Immature natural killer cell (primary cell): ENCODE measurements at places on chromosomes 3 and 15. TPM values are rescaled to one million over a fixed set of nuclear protein-coding genes. Genes with fewer than 3 reads are reported as not detected.

The KNL1 gene
- polyA plus RNA-seq = 0.38 TPM

The KY gene
- not detected for polyA plus RNA-seq

The AADACL2 gene
- not detected for polyA plus RNA-seq

The TM4SF18 gene
- polyA plus RNA-seq = not detected

The ZWILCH gene
- 12.5 TPM for polyA plus RNA-seq

The RASSF1 gene
- 253 TPM for polyA plus RNA-seq

The NME9 gene
- not detected for polyA plus RNA-seq

The TTLL13 gene
- 0.23 TPM for polyA plus RNA-seq

The FBXO40 gene
- not detected for polyA plus RNA-seq

The MTMR10 gene
- 10.7 TPM for polyA plus RNA-seq

The PLA2G4D gene
- not detected for polyA plus RNA-seq

The GOLGA6B gene
- polyA plus RNA-seq = not detected

The CADPS gene
- polyA plus RNA-seq = not detected

The SNTN gene
- not detected for polyA plus RNA-seq

The CLASP2 gene
- polyA plus RNA-seq = 11.2 TPM

The KLHL40 gene
- not detected for polyA plus RNA-seq

The CX3CR1 gene
- 1,281 TPM for polyA plus RNA-seq

The C3orf85 gene
- polyA plus RNA-seq = not detected

The ZBTB47 gene
- 0.16 TPM for polyA plus RNA-seq

The ACP3 gene
- 1.4 TPM for polyA plus RNA-seq

The ELL3 gene
- 1.4 TPM for polyA plus RNA-seq

The APBA2 gene
- 25.4 TPM for polyA plus RNA-seq

The IGSF10 gene
- polyA plus RNA-seq = not detected

The KIF7 gene
- polyA plus RNA-seq = 0.16 TPM

The KCNAB1 gene
- 0.31 TPM for polyA plus RNA-seq
